ENCODE measurements at places on chromosomes 6 and 20.

GRCh38 chr6:27135087-27135657, 112.3 kb upstream of the PRSS16 start:
- DNase-seq: no peak

GRCh38 chr6:5192135-5192794, 68.5 kb downstream of the LYRM4 start:
- DNase-seq: no peak

DNA sequence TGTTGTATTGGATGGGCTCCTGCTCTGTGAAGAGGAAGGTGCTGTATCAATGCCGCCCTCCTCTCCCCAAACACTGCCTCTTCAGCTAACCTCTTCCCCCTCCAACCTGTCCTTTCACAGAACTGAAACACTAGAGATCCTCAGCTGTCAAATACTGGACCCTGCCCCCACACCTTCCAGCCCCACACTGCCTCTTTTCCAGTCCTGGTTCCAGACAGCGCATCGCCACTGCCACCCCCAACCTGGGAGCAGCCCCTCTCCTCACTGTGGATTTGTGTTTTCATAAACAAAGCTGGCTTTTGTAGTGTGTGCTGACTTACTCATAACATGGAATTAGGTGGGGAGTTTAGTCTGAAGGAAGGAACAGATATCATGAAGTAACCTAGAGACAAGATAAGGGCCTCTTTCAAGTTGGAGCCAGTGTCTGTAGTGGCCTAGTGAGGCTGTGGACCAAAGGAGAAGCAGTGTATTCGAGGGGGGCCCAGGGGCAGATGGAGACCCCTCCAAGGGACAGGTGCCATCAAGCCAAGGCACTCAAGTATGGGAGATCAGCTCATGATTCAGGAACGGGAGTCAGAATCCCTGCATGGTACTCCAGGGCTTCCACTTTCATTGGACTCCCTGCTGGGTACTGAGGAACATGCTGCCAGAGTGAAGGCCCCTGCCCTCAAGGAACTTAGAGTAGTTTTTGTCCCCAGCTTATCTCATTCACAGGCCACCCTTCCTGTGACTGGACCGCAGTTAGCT, 2.1 kb downstream of the SCUBE3 start:
- DNase-seq: no peak

DNA sequence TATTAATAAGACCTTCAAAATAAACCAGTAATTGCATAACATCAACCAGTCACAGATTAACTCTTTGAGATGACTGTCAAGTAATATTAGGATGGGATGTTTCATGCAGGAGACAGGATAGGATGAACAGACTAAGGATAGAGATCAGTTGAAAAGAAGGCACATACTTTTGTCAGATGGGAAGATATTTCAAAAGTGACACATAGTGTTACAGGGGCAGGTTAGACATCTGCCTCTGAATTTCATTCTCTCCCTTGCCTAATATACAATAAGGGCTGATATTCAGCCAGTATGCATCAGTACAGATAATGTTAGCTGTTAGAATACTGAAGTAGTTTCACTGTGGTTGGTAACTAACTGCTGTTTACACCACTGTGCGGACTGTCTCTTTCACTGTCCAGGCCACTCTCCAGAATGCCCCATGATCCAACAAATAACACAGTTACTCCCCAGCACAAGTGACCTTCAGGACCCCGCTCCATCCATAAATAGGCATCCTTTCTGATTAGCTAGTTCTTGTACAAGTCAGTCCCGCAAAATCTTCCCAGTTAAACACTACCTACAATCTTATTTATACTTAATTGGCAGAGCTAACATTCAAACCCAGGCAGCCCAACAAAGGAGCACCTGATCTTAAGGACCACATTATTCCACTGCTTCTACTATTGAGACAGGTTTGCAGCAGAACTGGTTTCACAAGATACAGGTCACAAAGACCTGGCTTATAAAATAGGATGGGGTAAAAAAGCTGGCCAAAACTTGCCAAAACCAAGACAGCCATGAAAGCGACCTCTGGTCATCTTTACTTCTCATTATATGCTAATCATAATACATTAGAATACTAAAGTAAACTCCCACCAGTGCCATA, 21.9 kb upstream of the PLN start:
- no peak for DNase-seq

DNA sequence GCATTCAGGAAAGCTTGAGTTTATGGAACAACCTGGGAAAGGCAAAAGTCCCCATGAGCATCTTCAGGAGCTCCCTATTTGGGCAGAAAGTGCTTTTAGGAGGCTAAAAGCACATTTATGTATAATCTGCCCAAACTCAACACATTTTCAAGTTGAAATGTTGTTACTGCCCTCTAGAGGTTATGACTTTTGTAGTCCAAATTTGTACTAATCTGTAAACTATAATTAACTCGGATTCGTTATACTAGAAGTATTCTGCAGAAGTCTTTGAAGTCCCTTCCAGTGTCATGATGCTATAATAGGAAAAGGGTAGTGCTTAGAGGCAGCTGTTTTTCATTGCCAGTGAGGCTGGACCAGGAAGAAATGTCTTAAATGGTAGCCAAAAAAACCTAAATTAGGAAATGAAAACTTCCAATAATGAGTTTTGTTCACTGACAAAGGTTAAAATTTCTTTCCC, 44.8 kb upstream of the EMILIN3 start:
- DNase-seq: no peak

DNA sequence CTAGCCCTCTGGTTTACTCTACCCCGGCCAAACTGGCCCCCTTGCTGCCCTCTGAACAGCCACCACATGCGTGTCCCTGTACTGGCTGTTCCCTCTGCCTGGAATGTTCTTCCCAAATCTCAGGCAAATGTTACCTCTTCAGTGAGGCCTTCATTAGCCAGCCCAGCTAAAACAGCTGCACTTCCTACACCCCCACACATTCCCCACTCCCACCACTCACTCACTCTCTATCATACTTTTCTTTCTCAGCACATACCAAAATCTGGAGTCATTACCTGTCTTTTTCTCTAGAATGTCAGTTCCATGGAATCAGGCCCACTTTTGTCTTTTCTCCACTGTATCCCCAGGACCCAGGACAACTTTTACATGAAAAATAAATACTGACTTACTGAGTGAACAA, 401.2 kb upstream of the SULF2 start:
- DNase-seq: no peak

DNA sequence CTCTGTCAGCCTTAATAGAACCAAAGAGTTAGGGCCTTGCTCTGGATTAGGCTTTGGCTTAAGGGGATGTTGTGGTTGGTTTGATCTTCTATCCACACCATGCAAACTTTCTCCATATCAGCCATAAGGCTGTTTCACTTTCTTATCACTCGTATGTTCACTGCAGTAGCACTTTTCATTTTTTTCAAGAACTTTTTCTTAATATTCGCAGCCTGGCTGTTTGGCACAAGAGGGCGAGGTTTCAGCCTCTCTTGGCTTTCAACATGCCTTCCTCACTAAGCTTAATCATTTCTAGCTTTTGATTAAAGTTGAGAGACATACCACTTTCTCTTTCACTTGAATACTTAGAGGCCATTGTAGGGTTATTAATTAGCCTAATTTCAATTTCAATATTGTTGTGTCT, 193.1 kb downstream of the NRN1 start:
- no peak for DNase-seq

Data from memory B cell (primary cell).